Right forelimb (tissue), 1 donor: ENCODE measurements at places on chromosomes 12 and 14.

- DNase-seq: no peak
These were observed 768 bp downstream of the OXA1L start for GRCh38 chr14:22767323-22767589.

DNA sequence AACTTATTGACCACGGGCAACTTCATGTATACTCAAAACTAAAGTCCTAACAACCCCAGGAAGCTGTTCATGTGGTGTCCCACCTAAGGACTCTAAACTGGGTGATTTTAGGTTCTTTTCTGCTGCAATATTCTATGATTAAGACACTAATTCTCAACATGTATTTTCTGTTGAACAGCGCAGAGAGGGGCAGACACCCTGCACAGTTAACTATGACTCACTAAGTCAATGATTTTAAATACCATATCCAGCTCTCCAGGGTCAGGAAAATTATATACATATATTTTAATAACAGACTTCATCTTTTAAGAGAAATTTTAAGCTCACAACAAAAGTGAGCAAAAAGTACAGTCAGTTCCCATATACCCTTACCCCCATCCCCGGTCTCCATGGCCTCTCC lies 85.0 kb downstream of the FOXN3 start:
- DNase-seq: no peak

- no peak for DNase-seq
These were observed 24.1 kb upstream of the INSM2 start for GRCh38 chr14:35509846-35510245.

DNA sequence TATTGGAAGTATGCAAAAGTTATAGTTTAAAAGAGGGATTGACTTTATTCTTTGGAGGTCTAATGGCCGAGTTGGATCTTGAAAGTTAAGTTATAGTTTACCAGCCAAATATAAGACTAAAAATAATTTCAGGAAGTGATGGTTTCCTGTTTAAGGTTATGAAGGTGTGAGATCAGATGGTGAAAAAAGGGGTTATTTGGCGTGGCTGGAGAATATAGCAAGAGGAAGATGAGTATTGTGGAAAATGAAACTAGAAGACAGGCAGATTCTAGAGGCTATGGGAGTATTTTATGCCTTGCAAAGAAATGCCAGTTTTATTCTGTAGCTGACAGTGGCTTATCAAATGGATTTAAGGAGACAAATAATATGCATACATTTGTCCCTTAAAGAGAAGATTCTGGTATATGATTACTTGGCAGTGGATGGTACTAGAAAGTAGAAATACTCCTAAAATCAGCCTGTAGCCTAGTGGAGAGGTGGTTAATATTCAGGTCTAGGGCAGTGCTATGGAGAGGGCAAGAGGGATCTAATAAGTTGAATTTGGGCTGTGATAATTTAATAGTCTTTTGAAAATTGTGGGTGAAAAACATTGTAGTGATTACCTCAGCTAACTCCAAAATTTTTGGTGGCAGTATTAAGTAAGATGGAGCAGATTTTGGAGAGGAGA lies 1091.8 kb upstream of the ATXN7L3B start:
- DNase-seq: no peak

GRCh38 chr14:48382961-48383360 lies 707.6 kb upstream of the MDGA2 start:
- DNase-seq: no peak

- no peak for DNase-seq
These were observed 6.2 kb upstream of the DIO3 start for GRCh38 chr14:101554991-101555668.

DNA sequence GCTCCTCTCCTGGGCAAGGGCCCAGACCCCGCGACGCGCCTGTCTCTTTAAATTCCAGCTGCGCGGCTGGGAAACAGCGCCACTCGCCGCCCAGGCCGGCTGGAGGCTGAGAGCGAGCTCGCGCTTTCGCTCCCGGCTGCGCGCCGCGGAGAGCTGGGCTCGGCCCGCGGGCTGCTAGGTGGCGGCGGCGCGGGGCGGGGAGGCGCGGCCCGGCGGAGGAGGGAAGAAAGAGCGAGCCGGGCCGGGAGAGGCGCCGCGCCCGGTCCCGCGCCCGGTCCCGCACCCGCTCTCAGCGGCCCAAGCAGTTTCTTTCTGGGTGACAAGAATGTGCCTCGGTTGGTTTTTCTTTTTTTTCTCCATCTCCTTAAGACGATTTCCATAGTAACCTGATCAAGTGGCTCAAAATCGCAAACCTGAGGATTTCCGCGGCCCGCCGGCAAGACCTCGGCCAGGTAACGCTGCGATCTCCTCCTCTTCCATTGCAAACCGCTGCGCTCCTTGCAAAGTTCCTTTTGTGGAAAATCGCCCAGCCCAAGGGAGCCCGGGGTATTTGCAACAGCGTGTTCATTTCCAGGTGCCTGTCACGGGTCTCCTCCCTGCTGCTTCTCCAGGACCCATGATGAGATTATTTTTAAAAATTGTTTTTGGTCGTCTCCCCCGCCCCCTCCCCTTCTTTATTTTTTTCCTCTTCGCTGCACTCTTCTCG lies 259.5 kb upstream of the E2F7 start:
- DNase-seq: peak; percentile 85

DNA sequence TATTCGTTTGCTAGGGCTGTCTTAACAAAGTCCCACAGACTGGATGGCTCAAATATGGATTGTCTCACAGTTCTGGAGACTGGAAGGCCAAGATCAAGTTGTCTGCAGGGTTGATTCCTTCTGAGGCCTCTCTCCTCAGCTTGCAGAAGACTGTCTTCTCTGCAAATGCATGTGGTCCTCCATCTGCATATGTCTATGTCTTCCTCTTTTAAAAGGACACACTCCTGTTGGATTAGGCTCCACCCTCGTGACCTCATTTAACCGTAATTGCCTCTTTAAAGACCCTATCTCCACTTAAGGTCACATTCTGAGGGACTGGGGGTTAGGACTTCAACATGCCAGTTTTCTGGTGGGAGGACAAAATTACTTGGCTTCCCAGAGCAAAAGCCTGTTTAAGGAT lies 123.3 kb downstream of the SLC38A6 start:
- no peak for DNase-seq
